ENCODE measurements at places on chromosomes 1 and 21.
A peak's percentile ranks its signal among the peaks of the same experiment; 100 is the strongest.

DNA sequence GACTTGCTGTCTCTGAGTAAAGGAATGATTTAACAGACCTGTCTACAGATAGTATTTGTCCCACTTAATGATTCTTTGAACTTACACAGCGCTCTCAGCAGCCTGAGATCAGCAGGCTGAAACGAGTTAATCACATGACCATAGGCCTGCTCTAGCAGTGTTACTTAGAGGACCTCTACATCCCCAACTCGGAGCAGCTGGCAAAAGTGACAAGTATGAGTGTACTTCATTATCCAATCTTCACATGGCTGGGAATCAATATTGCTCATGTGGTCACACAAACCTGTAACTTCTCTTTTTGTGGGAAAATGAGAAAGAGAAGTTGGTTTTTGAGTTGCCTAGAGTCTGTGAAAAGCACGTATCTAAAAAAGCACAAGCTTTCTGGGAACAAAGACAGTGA lies 11.4 kb upstream of the ATP13A2 start:
- no peak for DNase-seq

GRCh38 chr1:239913141-239913585 lies 178.5 kb upstream of the FMN2 start:
- no peak for DNase-seq

DNA sequence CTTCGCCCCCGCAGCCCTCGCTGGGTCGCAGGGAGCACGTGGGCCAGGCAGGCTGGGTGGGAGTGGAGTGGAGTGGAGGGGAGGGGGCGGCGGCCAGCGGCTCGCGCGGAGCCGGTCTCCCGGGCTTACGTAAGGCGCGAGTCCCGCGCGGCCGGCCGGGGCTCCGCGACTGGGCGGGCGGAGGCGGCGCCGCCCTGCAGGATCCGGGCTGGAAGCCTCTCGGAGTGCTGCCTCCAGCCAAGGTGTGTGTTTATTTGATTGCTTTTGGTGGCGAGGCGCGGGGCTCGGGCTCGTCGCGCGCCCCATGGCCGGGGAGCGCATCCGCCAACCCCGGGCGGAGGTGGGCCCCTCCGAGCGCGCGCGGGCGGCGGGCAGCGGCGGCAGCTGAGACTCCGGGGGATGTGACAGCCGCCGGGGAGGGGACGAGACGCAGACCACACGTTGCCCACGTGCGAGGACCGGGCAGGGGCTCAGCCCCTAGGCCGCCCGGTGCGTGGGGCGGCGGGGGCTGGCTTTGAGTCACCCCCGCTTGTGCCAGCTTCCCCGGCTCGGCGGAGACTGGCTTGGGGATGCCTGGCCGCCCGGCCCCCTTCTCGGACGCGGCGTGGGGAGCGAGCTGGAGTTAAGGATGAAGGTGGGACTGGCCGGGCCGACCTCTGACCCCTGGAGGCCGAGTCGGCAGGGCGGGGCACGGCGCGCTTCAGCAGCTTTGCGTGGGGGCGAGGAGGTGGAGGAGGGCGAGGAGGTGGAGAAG lies 402 bp upstream of the AK4 start:
- peak; percentile 32 for DNase-seq

DNA sequence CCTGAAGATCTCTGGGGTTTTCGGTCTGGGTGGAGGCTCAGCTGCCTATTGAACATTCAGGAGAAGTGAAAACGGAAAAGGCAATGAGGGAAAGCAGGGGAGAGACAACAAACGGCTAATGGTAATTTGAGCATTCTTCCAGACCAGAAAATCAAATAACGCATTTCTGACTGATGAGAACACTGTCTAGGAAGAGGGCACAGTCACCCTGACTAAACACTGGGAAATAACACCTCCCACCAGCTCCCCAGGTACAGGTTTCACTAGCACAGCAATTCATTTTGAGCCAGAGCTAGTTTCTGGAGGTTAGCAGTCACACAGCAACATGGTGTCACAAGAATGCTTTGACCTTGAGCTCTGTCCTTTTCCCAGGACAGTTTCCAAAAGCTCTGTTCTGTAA lies 21.1 kb downstream of the NCF2 start:
- no peak for DNase-seq

DNA sequence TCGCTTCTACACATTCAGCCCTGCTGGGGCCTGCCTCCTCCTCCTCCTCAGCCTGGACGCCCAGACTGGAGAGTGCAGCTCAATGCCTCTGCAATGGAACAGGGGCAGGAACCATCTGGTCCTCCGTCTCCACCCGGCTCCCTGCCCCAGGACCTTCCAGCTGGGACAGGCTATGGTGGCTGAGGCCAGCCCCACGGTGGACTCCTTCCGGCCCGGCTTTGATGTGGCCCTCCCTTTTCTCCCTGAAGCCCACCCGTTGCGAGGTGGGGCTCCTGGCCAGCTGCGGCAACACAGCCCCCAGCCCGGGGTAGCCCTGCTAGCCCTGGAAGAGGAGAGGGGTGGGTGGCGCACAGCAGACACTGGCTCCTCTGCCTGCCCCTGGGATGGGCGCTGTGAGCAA lies 1.4 kb downstream of the EXTL1 start:
- no peak for DNase-seq

DNA sequence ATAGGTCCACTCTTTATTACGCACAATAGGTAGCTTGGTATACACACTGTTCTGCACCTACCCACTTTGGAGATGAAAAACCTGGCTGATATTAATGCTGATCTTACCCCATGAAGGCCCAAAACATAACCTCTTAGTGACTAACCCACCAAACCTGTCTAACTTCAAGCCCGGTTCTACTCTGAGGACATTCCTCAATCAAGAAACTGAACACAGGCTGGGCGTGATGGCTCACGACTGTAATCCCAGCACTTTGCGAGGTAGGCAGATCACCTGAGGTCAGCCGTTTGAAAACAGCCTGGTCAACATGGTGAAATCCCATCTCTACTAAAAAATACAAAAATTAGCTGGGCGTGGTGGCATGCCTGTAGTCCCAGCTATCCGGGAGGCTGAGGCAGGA lies 50.5 kb downstream of the EYA3 start:
- no peak for DNase-seq

- no peak for DNase-seq
These were observed 93.9 kb upstream of the CD34 start for GRCh38 chr1:208004851-208005250.

- no peak for DNase-seq
These were observed 34.9 kb downstream of the ARID1A start for GRCh38 chr1:26730695-26731094.

GRCh38 chr1:1628754-1629429 lies 3.1 kb upstream of the MMP23B start:
- no peak for DNase-seq

GRCh38 chr1:158611916-158612315 lies 6.8 kb downstream of the OR10Z1 start:
- DNase-seq: no peak

- no peak for DNase-seq
These were observed 107.7 kb downstream of the POU2F1 start for GRCh38 chr1:167328306-167328815.

GRCh38 chr1:85047472-85048295 lies 616 bp downstream of the MCOLN3 start:
- peak; percentile 45 for DNase-seq

- DNase-seq: no peak
These were observed 6.3 kb downstream of the MCL1 start for GRCh38 chr1:150572918-150573647.

- no peak for DNase-seq
These were observed 89.7 kb upstream of the BCL9 start for GRCh38 chr1:147451628-147452027.

DNA sequence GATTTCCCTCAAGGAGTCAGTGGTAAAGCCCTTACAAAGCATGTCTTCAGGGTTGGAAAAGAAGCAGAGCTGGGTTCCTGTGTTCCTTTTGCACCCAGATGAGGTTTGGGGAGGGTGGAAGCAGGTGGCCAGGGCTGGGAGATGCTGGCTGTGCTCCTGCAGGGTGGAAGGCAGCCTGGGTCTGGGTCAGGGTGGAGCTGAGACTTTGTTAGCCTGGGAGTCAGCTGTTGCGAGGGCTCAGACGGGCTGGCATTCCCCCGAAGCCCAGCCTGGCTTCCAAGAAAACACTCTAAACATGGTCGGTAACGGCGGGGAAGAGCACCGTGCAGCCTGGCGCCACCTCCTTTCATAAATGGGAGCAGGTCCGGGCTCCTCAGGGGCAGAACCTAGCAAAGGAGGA lies 43.7 kb upstream of the EPS8L3 start:
- no peak for DNase-seq

DNA sequence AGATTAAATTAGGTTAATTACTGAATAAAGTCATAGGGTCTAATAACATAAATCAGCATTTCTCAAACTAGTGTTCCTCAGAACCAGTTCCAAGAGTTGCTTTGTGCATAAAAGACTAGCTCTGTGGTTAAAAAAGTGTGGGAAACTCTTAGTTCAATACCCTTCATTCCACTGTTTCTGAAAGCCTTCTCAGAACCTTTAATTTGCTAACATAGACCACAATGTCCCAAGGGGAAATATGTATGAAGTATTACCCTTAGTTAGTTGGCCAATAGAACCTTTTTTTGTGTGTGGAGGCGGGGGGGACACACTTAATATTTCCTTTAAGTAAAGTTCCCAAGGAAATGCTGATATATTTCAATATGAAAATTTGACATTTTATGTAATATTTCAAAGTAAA lies 20.4 kb downstream of the ODF2L start:
- no peak for DNase-seq

DNA sequence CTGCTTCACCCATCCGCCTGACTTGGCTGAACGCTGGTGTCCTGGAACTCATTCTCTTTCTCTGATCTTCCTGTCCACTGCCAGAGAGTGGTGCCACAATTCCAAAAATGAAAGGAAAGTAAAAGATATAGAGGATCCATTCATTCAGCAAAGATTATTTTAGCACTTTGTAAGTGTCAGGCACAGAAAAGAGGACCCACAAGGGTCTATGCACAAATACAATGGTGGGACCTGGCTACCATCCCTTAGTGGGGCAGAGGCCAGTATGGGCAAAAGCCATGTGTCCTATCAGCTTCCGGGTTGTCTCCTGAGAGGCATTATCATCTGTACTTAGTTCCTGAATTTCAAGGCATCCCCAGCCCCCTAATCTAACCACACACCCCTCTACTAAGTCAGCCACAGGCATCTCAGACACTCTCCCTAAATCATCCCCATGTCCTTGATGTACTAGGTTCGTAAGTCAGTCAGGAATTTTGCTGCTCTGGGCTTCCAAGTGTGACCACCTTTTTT lies 19.0 kb downstream of the SSR2 start:
- no peak for DNase-seq

- DNase-seq: no peak
These were observed 27.1 kb downstream of the RIMS3 start for GRCh38 chr1:40638097-40639036.

DNA sequence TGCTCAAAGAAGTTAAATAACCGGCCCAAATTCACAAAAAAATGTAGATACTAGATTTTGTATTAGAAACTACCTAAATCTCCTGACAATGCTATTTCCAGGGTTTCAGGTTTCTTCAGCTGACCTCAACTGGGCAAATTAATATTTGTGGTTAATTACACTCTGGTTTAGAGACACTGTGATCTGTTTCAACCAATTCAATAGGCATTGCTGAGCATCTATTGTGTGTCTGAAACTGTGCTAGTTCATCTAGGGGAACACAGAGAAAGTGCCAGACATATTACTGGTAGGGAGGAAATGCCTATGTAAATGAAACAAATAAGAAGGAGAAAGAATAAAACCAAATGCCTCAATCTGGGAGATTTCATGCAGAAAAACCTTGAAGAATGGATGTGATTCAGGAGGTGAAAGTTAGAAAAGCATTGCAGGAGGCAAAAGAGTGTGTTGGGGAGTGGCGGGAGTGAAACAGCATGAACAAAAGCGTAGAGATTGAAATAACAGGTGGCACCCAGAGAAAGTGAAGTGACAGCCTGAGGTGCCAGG lies 51.3 kb upstream of the IVNS1ABP start:
- DNase-seq: no peak

- DNase-seq: no peak
These were observed 25.5 kb upstream of the CCSAP start for GRCh38 chr1:229368347-229368746.

- DNase-seq: no peak
These were observed 29.5 kb upstream of the CLCA4 start for GRCh38 chr1:86517336-86517735.

DNA sequence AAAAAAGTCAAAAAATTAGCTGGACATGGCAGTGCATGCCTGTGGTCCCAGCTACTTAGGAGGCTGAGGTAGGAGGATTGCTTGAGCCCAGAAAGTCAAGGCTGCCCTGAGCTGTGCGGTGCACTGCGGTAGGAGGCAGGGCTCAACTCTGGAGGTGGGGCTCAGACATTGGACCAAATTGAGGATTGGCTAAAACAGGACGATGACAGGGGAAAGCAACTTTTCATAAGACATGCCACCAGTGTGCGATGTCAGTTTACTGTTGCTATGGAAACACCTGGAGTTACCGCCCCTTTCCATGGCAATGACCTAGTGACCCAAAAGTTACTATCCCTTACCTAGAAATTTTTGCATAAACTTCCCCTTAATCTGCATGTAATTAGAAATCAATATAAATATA lies 85.3 kb downstream of the DISP3 start:
- no peak for DNase-seq

DNA sequence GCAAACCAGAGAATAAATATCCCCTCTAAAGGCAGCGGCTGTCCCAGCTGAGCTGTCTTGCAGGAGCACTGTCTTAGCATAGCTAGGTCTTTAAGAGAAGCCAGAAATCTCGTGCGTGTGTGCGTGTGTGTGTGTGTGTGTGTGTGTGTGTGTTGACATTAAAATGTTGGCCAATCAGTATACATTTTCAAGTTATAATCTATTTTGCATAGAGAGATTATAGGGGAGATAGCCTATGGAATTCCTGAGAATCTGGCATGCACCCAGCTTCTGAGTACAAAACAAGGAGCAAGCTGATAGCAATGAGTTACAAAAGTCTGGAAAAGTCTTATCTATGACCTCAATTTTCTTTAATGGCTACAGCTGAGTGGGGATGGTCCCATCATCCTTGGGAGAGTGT lies 17.7 kb downstream of the METTL13 start:
- DNase-seq: no peak

DNA sequence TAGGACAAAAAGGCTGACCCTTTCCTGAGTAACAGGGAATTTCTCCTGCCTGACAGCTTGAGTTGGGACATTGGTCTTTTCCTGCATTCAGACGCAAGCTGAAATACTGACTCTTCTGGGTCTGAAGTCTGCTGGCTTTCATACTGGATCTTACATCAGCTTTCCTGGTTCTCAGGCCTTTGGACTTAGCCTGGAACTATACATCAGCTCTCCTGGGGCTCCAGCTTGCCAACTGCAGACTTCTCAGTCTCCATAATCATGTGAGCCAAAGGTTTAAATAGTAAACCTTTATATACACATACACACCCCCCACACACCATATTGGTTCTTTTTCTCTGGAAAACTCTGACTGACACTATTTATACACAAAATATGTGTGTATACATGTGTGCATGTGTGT lies 59.0 kb upstream of the KCND3 start:
- no peak for DNase-seq

- DNase-seq: no peak
These were observed 105.3 kb downstream of the MAST2 start for GRCh38 chr1:45908611-45909140.

DNA sequence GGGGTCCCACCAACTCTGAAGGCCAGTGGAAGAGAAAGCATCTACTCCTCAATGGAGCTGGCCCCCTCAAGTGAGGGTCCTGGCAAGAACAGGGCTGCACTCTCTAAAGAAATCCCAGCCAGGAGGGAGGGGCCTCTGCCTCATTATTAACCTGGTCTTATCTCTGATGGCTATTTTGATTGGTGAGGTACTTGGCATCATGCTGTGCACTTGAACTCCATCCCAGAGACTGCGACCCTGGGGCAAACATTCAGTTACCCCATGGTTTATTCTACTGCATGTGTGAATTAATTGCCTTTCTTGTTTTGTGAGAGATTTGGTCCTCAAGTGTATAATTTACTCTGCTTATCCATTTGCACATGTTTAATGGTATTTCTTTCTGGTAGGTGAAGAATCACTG lies 55.0 kb upstream of the ETV3 start:
- no peak for DNase-seq

Data from progenitor cell of endocrine pancreas (in vitro differentiated cells).